Stimulated activated CD4-positive, alpha-beta T cell treated with anti-CD3 and anti-CD28 coated beads, Interleukin-2, amount 100 ng/mL, for 24 hours (primary cell): ENCODE measurements at places on chromosomes 6 and 20.

DNA sequence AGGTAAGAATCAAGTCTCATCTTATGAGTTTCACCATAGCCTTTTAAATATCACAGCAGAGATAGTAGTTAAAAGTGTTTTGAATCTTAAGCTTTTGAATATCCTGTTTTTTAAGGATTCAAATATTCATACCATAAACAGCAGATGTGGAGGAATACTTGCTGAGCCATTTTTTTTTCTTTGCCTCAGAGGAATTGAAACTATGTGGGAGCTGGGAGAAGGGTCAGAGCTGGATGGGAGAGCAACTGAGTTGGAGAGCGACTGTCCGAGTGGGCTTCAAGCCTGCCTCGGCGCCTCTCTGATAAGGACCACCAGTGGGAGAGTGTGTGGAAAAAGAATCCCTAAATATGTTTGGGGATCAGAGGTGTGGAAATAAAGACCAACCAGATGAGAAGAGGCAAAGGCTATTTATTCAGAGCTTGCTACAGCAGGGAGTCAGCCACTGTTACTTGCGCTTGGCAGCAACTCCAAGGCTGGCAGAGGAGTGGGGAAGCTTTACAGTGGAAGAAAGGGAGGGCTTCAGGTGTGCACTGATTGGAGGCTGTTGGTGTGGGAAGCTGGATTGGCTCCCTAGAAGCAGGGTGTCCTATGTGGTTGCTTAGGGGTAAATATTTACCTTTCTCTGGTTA is 34.3 kb upstream of the MCUR1 start:
- DNase-seq = no peak

- no peak for DNase-seq
Measured at GRCh38 chr6:108464418-108465097, 96.2 kb upstream of the FOXO3 start.

DNA sequence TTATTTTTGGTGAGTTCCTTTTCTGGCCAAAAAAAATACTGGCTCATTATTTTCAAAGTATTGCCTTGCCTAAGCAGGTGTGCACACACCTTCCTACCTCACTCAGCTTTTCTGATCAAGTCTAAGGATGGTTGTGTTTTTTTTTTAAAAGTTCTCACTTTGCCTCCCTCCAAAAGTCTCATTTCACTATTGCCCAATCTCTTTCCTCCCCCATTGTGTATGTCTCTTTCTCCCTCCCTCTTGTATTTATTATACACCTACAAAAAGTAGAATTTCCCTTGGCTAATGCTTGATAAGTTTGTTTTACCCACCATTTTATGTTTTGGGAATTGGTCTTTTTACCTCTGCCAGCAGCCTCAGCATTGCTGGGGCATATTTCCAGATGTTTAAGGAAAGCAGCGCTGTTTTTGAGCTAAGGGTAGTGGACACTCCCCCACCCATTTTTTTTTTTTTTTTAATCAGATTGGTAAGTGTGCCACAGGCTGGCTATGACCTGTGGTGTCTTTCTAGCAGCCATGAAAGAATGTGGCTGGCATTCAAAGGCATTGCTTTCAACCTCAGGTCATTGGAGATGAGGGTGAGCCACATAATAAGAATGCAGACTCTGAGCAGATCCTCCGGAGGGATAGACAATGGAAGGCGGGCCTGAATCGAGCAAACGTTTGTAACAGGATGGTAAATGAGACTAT is 668.6 kb downstream of the UTRN start:
- DNase-seq = no peak

GRCh38 chr20:35216541-35216940 is 9.9 kb upstream of the MMP24 start:
- no peak for DNase-seq

GRCh38 chr6:122790028-122790422 is 967 bp downstream of the SMPDL3A start:
- no peak for DNase-seq

- no peak for DNase-seq
Measured at GRCh38 chr6:158819977-158820622, 932 bp upstream of the EZR start.

- DNase-seq = no peak
Measured at GRCh38 chr6:85422996-85423395, 26.9 kb upstream of the NT5E start.

DNA sequence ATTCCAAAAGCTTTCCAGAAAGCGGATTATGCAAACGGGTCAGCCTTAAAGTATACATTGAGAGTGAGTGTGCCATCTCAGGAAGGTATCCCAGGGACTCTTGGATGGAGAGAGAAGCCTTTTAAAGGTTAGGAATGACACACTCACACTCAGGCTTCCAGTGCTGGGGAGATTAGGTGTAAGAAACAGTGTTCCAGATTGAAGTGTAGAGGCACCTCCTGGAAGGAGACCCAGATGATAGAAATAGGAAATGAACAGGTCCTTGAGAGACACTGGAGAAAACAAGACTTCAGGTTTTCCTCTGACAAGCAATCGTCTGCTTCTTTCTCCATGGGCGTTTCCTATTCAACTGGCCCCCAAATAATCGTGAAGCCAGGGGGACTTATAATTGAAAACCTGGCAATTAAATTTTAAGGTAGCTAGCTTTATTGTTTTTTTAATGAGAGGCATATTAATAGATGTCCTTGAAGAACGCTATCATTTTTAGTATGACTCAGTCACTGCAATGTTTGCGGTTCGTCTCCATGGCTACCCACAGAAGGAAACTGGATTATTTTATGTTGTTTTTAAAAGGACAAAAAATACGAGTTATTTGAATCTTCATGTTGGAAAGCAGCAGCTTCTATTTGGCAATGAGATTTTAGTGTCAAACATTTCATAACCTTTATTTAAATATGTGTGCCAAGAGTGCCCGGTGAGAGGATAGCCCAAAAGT is 85.3 kb downstream of the TRMT6 start:
- no peak for DNase-seq

DNA sequence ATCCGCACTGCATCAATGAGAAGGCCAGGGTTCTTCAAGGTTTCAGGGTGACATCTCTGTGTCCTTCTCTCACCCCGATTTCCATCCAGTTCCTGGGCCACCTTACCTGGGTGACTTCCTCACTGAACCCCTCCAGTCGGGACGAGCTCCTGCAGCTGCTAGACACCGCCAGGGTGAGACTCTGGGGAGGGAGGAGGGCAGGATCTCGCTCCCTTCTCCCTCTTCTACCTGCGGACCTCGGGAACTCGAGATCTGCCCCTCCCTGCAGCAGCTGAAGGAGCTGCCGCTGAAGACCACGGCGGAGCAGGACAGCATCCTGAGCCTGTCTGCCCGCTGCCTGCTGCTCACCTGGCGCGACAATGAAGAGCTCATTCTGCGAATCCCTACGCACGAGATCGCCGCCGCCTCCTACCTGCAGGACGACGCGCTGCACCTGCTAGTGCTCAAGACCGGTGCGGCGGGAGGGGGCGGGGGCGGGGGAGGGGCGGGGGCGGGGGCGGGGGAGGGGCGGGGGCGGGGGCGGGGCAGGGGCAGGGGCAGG is 7.5 kb downstream of the CCM2L start:
- peak; percentile 29 for DNase-seq

DNA sequence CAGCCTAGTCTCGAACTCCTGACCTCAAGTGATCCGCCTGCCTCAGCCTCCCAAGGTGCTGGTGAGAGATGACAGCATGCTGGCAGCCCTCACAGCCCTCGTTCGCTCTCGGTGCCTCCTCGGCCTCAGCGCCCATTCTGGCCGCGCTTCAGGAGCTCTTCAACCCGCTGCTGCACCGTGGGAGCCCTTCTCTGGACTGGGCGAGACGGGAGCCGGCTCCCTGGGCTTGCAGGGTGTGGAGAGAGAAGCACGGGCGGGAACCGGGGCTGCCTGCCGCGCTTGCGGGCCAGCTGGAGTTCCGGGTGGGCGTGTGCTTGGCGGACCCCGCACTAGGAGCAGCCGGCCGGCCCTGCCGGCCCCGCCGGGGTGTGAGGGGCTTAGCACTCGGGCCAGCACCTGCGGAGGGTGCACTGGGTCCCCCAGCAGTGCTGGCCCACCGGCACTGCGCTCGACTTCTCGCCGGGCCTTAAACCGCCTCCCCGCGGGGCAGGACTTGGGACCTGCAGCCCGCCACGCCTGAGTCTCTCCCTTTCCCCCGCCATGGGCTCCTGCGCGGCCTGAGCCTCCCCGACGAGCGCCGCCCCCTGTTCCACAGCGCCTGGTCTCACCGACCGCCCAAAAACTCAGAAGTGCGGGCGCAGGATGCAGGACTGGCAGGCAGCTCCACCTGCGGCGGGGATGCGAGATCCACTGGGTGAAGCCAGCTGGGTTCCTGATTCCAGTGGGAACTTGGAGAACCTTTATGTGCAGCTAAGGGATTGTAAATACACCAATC is 31.5 kb upstream of the RANBP9 start:
- no peak for DNase-seq

DNA sequence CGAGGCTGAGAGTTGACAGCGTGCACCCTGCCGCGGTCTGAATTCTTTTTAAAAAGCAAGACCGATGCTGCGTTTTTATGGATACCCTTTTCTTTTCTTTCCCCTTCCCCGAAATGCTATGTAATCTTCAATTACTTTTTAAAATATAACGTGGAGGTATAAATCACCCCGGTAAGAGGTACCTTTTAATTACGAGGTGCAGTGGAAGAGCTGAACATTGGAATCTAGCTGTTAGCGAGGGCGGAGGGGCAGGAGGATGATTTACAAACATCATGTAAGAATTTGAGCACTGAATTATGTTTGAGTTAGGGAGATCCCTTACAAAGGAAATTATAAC is 1.2 kb downstream of the EYA2 start:
- DNase-seq = no peak

GRCh38 chr20:8735674-8736073 is 333.2 kb upstream of the PLCB4 start:
- DNase-seq = no peak

GRCh38 chr6:169222126-169222525 is 31.5 kb downstream of the THBS2 start:
- DNase-seq = no peak

DNA sequence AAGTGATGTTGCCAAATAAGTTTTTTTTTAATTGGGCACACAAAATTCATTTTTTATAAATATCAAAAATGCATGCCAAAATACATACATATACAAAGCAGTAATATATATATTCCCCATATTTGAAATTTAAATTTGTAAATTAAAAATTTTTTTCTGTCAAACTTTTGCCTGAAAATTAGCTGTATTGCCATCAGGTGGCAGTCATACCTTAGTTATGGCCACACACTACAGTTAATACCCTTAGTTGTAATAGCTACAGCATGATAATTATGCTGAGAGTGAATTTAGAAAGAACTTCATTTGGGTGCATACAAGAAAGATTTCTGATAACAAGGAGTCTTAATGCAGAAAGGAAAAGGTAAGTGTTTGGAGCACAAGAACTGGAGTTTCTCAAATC is 46.2 kb upstream of the SDHAF4 start:
- no peak for DNase-seq

GRCh38 chr6:15399641-15400470 is 154.0 kb downstream of the JARID2 start:
- no peak for DNase-seq

- DNase-seq = peak; percentile 38
Measured at GRCh38 chr20:32528171-32528891, 56.8 kb downstream of the NOL4L start.

- DNase-seq = no peak
Measured at GRCh38 chr20:57545927-57546662, 14.8 kb upstream of the PCK1 start.

DNA sequence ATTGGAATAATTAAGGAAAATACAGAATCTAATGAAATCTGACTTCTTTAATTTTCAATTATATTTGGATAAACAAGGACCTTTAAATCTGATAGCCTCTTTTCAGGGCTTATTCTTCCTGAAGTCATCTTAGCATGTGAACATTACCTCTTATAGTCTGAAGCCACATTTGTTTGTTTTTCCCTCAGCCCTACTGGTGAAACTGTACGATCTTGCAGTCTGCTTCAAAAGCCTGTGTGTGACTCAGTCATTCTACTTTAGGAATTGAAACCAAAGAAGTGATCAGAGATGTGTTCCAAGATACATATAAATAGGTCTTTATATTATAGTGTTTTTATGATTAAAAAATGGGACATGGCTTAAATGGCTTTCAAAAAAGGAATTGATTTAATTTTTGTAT is 67.5 kb downstream of the MACROD2 start:
- no peak for DNase-seq

- no peak for DNase-seq
Measured at GRCh38 chr6:96330884-96331283, 190.7 kb upstream of the UFL1 start.

DNA sequence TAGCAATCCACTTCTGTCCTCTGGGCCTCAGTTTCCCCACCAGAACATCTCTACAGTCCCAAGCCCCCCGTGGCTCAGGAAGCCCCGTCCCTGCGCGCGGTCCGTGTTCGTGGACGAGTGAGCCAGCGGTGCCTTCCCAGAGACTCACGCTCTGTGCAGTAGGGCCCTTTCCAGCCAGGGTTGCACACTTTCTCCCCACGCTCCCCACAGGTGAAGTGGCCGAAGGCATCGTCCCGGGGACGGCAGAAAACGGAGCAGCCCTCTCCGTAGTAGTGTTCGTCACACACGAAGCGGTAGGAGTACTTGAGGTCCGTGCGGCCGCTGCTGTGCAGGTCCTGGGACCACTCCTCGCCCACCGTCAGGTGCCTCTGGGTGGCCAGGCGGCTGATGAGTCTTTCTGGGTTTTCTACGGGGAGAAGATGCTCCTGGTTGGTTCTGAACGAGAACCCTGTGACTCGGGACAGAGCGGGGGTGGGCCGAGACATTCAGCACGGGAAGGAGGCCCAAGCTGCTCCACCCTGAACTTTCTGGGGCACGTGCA is 2.7 kb downstream of the DLL1 start:
- DNase-seq = no peak

DNA sequence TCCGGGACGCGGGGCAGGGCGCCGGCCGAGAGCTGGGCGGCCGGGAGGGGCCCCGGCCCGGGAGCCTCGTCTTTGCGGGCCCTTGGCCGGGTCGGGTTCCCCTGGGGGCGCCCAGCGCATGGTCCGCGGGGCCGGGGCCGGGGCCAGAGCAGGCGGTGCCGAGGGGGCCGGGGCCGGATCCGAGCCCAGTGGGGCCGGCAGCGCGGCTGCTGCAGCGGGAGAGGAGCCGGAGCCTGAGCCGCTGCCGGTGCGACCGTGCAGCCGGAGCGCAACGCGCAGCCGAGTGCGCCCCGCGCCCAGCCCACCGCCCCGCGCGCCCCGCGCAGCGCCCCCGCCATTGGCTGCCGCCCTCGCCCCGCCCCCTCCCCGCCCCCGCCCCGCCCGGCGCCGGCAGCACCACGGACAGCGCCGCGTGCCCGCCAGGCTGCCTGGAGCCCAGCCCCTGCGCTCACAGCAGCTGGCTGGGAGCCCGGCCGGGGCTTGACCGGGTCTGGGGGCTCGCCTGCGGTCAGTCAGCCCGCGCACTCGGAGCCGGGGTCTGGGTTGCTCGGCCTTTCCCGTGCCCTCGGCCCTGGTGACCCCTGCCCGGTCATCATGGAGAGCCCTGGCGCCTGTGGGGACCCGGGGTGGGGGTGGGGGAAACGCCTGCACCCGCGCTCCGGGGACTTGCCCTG is at the start of gene HRH3:
Gene HRH3 (minus strand): TSS at position 287 of the 674 bp plus-strand sequence. CDS start 308 bp downstream, outside the sequence.
- peak; percentile 49 for DNase-seq

- no peak for DNase-seq
Measured at GRCh38 chr20:39318911-39319310, 356.8 kb downstream of the DHX35 start.
